Smooth muscle cell of trachea (primary cell): ENCODE measurements at places on chromosomes 11 and 22. TPM values are rescaled to one million over a fixed set of nuclear protein-coding genes. Genes with fewer than 3 reads are reported as not detected.

CEP57 gene
- 52.9 and 86.7 TPM in 2 replicates for total RNA-seq

HARBI1 gene
- total RNA-seq: 4.4 and 5.1 TPM in 2 replicates

KBTBD3 gene
- 3.5 and 5.5 TPM in 2 replicates for total RNA-seq

C11orf52 gene
- 0.66 TPM in 1 of 2 replicates, not detected in the other for total RNA-seq

DERL3 gene
- 0.17 TPM in 1 of 2 replicates, not detected in the other for total RNA-seq

MGAT3 gene
- not detected in 2 replicates for total RNA-seq

LRRC32 gene
- 5.4 and 48.3 TPM in 2 replicates for total RNA-seq

SH3BP1 gene
- 11.5 and 11.7 TPM in 2 replicates for total RNA-seq

SEC14L6 gene
- total RNA-seq: under 0.01 and 0.17 TPM in 2 replicates

ISX gene
- not detected in 2 replicates for total RNA-seq

TTC36 gene
- total RNA-seq: 0.15 and 1.3 TPM in 2 replicates

MRGPRX4 gene
- total RNA-seq: not detected in 2 replicates

FOLH1 gene
- 0.17 TPM in 1 of 2 replicates, not detected in the other for total RNA-seq

ROBO4 gene
- 1.3 and 2.0 TPM in 2 replicates for total RNA-seq

CCDC73 gene
- not detected in 2 replicates for total RNA-seq

CHRNA10 gene
- total RNA-seq: 0.29 and 0.50 TPM in 2 replicates

EPS8L2 gene
- 68.4 and 125 TPM in 2 replicates for total RNA-seq

MIOX gene
- total RNA-seq: 0.15 TPM in 1 of 2 replicates, not detected in the other

A4GALT gene
- total RNA-seq: 35.8 and 43.2 TPM in 2 replicates

PPFIBP2 gene
- 17.6 and 22.2 TPM in 2 replicates for total RNA-seq

HTR3B gene
- total RNA-seq: not detected in 2 replicates

LSP1 gene
- total RNA-seq: 3.2 and 19.0 TPM in 2 replicates

TUG1 gene
- 46.0 and 53.4 TPM in 2 replicates for total RNA-seq

KDM4F gene
- total RNA-seq: not detected in 2 replicates

DNAJB13 gene
- total RNA-seq: not detected in 2 replicates

SRSF8 gene
- total RNA-seq: 15.2 and 16.1 TPM in 2 replicates

FAM180B gene
- 0.17 TPM in 1 of 2 replicates, not detected in the other for total RNA-seq

GGA1 gene
- 52.3 and 53.2 TPM in 2 replicates for total RNA-seq

TTC9C gene
- total RNA-seq: 33.1 and 36.9 TPM in 2 replicates

P2RY6 gene
- 0.17 TPM in 1 of 2 replicates, not detected in the other for total RNA-seq

SLC1A2 gene
- total RNA-seq: 3.3 and 9.3 TPM in 2 replicates

KCNJ5 gene
- 0.17 and 0.29 TPM in 2 replicates for total RNA-seq

CHEK2 gene
- 16.9 and 26.0 TPM in 2 replicates for total RNA-seq

DKK3 gene
- 448 and 452 TPM in 2 replicates for total RNA-seq

OMP gene
- 0.29 and 1.3 TPM in 2 replicates for total RNA-seq

RAB39A gene
- not detected in 2 replicates for total RNA-seq
